Stimulated activated CD4-positive, alpha-beta T cell treated with anti-CD3 and anti-CD28 coated beads, Interleukin-1b, Interleukin-23, amount 100 ng/mL, for 1 hour (primary cell): ENCODE measurements at places on chromosomes 2 and 18.

GRCh38 chr2:148513427-148513826 is 131.1 kb upstream of the EPC2 start:
- DNase-seq: no peak

GRCh38 chr2:36650031-36650829 is 46.3 kb upstream of the VIT start:
- DNase-seq: no peak

DNA sequence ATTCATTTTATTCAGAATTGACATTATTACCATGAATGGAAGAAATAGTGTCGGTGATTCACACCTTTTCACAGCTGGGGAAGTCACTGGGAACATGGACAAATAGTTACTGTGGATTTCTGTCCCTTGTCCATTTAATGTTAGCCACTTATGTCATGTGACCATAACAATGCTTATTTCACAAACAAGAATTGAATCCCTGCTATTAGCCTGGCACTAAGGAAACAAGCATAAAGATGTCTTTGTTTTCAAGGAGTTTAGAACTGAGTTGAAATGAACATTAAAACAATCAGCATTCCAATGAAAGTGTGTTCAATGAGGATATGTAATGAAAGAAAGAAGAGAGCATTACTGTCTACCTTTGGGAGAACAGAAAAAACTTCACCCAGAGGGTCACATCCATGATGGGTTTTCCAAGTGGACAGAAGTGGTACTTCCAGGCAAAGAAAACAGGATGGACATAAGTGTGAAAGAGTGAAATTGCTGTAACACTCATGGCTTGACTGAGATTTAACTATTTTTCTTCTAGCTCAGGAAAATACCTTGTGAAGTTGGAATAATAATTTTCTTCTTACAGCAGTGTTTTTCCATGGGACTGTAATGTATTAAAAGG is 324.5 kb upstream of the UBE2E3 start:
- no peak for DNase-seq

DNA sequence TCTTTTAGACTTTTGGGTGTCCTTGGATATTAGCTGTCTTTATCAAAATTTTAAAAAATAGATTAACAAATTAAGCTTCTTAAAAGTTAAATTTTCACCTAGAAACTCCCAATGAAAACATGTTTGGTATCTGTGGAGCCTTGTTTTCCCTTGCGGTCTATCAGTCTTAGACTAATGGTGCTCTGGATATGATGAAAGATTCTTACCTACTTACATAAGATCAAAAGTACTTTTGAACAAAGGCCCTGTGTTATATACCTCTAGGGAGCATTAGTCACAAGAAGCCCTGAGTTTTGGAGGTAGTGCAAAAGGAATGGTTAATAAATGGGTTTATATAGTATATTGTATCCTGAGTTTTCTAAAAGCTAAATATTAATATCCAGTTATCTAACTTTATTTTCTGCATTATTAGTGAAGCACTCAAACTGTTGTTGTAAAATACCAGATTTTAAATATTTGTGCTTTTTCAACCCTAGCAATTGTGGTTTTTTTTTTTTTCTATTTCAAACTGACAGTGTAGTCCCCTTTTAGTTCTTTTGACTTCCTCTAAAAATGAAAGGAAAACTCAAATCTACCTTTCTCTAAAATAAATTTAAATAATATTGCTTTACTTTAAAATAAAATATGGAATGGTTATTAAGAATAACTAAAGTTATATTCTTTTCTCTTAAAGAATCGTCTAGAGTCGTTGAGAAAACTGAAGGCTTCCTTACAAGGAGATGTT is 18.1 kb downstream of the NDC80 start:
- no peak for DNase-seq

GRCh38 chr2:9972621-9973479 is 21.4 kb downstream of the GRHL1 start:
- DNase-seq: no peak

DNA sequence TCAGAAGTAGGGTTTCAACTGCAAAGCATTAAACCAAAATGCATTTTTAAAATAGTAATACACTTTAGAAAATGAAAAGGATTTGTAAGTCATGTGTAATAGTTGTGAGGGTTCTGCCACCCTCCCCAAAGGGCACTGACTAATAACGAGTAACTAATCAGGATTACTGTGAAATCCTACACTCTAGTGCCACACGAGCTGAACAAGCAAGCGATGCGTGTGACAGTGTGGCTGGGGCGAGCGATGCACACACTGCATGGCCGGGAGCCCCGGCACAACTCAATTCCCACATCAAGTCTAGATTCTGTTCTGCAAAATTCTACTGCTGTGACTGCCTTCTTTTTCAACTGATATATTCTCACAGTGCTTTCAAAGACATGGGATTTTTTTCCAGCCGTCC is 156.4 kb downstream of the SEPTIN10 start:
- no peak for DNase-seq

- no peak for DNase-seq
These were observed 74.5 kb upstream of the NOSTRIN start for GRCh38 chr2:168727904-168728470.

DNA sequence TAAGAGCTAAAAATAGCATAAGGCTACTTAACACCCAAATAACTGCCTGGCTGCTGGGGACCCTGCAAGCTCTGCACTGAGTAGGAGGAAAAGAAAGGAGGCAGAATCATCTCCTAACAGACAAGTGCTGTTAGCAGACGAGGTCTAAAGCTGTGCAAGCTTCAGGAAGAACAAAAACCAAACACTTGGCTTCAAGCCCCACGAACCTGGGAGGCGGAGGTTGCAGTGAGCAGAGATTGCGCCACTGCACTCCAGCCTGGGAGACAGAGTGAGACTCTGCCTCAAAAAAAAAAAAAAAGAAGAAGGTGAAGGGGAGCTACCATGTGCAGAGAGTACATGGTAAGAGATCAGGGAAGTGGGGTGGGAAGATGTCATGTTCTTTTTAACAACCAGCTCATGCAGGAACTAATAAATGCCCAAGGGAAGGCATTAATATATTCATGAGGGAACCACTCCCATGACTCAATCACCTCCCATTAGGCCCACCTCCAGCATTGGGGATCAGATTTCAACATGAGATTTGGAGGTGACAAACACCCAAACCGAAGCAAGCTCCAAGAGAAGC is 28.8 kb upstream of the INO80C start:
- DNase-seq: no peak

- DNase-seq: no peak
These were observed 22.1 kb downstream of the SCYGR8 start for GRCh38 chr2:227767830-227768229.

DNA sequence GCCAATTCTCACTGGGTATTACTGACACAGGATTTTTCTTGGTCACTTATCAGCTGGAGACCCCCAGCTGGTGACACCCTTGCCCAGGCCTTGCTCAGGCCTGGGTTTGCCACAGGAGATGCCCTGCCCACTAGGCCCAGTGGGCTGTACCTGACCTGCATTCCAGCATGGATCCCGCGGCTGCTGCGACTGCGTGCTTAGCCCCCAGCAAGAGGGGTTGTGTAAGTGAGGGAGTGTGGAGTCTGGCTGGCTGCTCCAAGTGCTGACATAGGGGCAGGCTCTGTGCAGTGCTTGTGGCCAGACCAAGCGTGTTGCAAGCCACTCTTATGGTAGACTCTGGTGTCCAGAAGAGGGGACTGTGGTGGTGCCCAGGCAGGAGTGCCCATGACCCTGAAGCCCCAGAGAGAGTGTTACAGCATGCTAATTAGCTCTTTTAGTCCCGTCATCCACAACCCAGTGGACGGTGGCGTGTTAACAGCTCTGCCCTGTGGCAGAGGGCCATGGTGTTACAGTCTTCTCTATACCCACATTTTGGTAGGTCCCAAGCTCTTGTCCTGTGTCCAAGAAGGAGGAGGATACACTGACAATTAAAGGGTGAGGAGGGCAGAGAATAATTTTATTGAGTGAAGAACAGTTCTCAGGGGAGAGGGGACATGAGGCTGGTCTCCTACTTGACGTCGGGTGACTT is 491.7 kb upstream of the MEIS1 start:
- no peak for DNase-seq

DNA sequence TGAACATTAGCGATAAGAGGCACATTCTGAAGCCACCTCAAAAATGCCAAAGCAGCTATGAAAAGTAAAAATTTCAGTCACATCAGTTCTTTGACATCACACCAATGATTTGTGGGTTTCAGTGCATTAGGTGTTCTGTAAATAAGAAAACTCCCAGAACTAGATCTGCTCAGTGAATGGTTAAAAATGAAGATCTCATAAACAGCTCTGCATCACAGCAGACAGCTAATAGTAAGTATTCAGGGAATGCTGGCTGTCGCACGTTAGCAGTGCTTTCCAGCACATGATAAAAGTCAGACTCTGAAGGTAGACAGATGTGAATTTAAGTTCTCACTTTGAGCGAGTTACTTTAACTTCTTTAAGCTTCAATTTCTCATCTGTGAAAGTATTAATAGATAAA is 154.9 kb downstream of the SATB2 start:
- DNase-seq: no peak

DNA sequence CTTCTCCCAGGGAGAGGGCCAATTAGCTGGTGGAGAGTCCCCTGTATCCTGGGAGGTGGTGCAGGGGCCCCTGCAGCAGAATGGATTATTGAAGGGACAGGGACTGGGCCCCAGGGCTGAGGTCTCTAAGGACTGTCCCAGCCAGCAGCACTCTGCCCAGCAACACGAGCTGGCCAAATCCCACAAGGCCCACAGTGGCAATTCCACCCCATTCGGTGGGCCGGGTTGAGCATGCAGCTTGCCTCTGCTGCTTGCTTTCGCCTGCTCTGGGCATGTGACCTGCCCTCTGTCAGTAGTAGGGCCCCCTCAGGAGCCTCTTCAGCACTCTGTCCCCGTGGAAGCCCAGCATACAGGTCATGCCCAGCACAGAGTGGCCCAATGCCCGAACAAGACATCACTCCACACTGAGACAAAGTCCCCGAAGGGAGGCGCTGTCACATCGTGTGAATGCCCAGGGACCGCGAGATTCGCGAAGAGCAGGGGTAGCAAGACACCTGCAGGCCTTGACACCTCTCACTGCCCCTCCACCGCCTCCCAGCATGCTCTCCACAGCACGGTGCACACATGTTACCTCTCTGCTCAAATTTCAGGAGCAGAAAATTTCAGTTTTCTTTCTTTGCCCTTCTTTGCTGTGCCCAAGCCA is 65.4 kb downstream of the CRACDL start:
- DNase-seq: no peak

DNA sequence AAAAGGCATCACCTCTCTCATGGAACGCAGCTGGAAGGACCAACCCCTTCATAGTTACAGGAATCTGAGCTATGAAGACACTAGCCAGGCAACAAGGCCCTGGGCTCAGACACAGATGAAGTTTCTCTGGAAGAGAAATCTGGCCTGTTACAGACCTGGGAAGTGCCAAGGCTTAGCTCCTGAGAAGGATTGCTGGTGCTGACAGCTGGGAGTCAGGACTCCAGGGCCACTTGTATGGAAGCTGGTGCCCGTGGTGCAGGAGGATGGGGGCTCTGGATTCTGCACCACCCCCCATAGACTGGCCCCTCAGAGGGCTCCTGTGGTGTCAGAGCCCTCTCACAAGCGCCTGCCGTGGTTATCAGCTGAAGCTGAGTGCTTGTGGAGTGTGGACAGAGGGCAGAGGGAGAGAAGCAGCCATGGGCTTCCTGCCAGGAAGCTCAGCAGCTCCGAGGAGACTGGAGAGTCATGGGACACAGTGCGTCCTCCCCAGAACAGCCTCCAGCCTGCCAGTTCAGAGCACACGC is 87.3 kb upstream of the LCLAT1 start:
- no peak for DNase-seq

GRCh38 chr18:3305933-3306332 is 44.0 kb downstream of the MYL12B start:
- no peak for DNase-seq

- DNase-seq: no peak
These were observed 51.3 kb downstream of the RNF144A start for GRCh38 chr2:6968319-6969100.

DNA sequence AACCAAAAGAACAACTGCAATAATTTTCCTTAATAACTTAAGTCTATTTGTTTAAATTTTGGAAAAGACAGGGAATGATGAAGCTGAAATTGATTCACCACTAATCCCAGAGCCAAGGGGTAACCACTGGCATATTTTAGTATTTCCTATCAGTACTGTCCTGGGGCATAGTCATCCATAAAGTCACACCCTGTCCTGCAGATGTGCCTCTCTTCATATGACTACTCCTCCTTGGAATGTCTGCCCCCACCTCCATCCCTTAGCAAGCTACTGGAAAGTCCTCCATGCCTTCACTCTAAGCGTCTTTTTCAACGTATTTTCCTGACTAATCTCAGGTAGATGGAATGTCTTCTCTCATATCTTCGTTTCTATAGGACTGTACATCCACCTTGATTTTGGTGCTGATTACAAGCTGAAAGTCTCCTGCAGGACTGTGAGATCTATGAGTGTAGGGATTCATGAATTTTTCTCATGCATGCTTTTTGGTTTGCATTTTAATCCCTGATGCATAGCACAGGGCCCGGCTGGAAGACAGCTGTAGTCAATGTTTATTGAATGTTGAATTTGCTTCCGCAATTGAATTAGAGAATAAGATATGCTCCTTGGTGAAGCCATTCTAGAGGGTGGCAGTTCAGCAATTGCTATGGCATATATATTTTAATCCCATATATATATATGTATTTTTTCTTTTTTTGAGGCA is 85.6 kb downstream of the MOGAT1 start:
- DNase-seq: no peak

DNA sequence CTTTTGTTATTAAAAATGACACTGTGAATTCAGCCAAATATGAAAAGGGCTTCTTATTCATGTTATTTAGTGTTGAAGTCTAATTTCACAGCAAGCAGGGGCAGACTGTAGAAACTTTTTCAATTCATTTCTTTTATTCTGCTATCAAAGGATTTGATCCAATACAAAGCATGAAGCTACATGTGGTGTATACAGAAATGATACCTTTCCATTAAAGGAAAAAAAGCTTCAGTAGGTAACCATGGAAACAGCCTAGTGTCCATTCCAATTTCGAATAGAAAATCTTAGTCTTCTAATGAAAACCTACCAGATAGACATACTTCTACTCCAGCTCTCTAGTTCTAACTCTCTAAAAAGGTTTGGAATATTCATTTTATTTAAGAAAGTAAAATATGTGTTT is 276.2 kb upstream of the KCNJ3 start:
- no peak for DNase-seq

- no peak for DNase-seq
These were observed 371.1 kb upstream of the ID2 start for GRCh38 chr2:8310557-8311455.

DNA sequence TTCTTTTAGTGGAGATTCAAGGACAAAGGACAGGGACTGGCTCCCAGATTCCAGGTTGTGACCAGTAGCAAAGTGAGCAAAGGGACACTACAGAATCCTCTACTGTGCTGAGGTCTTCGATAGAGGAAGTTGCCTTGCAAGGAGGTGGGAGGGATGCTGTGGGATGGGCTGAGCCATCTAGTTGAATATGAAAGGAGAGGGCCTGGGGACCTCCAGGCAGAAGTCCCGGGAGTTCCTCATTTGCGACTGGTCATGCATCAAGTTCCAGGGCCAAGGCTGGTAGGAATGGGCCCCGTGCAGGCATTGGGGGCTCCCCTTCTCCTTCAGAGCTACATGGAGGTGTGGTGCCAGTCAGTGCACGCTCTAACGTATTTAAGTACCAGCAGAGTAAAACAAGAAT is 12.6 kb upstream of the PROM2 start:
- no peak for DNase-seq

GRCh38 chr18:51266773-51267172 is 69.3 kb upstream of the MEX3C start:
- no peak for DNase-seq
